ENCODE measurements at places on chromosomes 6 and 20.
A peak's percentile ranks its signal among the peaks of the same experiment; 100 is the strongest.

DNA sequence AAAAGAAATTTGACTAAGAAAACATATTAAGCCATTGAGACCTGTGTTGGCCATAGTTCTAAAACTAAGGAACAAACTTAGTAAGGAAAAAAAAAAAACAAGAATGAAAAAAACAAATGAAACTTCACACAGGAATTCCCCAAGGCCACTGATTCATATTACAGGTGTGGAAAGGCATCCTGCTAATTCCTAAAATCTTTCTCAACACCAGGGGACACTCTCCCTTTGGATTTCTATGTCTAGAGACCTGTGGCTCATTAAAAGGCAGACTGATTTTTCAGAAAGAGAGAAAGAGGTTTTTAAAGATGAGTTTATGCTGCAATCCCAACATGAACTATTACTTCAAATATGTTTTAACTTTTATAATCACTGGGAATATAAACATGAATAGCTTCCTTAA, at the start of gene OR12D1:
Gene OR12D1 (plus strand): TSS at position 341 of the 400 bp plus-strand sequence.
- DNase-seq: no peak

- no peak for DNase-seq
Measured at GRCh38 chr6:111631018-111631417, 25.3 kb upstream of the TRAF3IP2 start.

DNA sequence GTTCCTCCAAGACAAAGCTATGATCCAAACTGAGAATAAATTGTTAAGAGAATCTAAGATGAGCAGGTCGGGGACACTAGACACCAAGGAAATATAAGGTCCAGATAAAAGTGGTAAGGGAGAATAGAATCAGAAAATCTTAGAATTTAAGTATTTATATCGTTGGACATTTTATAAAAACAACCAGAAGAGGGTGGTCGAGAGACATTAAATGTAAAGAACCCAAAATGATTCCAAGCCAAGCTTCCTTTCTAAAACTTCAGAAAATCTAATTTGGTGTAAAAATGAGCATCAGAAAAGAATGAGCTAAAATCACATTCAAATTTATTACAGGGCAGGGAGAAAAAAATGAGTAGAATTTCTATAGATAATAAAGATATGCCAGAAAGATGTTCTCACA, 97.8 kb upstream of the OGFRL1 start:
- peak; percentile 57 for DNase-seq

DNA sequence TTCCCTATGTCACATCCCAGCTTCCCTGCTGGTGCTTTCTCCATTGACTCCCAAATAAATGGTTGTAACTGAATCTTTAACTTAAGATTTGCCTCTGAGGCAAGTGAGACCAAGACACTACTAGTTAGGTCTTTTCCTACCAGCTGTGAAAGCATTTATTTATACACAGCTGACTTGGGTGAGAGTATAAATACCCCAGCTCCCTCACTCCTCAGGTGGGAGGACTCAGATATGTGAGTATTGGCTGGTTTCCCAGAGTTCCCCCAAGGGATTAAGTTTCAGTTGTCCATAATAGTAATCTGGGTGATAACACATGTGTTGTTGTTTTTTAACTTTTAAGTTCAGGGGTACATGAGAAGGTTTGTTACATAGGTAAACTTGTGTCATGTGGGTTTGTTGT, 49.8 kb downstream of the CFAP61 start:
- no peak for DNase-seq

GRCh38 chr20:40100261-40100660, 588.8 kb downstream of the MAFB start:
- DNase-seq: no peak

- no peak for DNase-seq
Measured at GRCh38 chr6:111620169-111620568, 14.5 kb upstream of the TRAF3IP2 start.

GRCh38 chr6:111642463-111643158, 36.9 kb upstream of the TRAF3IP2 start:
- DNase-seq: peak; percentile 81

GRCh38 chr6:95574811-95575210, 2.5 kb upstream of the MANEA start:
- DNase-seq: no peak

DNA sequence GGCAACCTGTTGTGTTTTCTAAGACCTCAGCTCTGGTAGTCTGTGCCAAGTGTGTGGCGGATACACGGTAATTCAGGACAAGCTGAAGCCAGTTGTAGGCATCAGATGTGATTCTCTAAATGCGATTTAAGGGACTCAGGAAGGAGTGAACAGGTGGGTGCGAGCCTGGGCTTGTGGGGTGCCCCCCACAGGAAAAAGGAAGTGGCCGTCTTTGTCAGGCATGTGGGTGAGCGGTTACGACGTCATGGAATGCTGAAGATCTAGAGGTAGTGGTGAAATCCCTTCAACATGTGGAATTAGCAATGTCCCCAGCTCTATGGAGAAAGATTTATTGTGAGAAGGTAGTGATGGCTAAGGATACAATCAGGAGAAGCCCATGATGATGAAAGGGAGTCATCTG, 95.1 kb upstream of the EXOC2 start:
- no peak for DNase-seq

- DNase-seq: no peak
Measured at GRCh38 chr6:9520417-9521151, 894.3 kb downstream of the TFAP2A start.

DNA sequence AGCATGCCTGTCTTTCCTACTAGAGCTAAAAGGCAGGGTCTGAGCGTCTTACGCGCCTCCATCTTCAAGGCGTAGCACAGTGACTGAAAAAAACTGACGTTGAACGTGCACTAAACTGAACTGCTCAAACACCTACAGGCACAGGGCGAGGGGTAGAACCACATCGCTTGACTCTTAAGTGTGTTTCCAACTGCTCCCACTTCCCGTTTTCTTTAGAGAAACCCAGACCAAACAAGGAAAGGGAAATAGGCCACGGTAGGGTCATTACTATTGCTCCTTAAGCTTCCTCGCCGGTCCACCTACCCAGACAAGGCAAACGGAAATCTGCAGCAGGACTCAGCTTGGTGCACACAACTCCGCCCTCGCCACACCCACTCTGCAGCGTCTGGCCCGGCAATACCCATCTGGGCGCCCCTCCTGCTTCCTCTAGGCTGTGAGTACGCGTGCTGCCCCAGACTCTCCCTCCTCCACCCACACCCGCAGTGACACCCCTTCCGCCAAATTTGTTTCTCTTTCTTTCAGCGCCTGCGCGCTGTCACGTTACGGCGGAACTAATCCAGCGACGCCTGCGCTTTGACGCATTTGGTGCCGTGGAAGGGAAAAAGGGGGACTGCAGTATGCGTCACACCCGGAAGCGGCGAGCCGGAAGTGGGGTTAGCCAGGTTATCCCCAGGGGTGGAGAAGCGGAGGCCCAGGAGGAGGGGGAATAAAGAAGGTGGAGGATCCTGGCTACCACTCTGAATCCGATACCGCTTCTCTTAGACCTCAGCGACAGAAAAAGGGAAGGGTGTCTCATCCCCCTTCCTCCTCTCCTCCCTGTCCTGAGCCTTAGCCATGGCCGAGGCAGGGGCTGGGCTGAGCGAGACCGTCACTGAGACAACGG, at the start of gene PPP1R11:
Gene PPP1R11 (plus strand): TSS at position 622 of the 883 bp plus-strand sequence. CDS start 213 bp downstream, at position 835.
- DNase-seq: peak; percentile 100

DNA sequence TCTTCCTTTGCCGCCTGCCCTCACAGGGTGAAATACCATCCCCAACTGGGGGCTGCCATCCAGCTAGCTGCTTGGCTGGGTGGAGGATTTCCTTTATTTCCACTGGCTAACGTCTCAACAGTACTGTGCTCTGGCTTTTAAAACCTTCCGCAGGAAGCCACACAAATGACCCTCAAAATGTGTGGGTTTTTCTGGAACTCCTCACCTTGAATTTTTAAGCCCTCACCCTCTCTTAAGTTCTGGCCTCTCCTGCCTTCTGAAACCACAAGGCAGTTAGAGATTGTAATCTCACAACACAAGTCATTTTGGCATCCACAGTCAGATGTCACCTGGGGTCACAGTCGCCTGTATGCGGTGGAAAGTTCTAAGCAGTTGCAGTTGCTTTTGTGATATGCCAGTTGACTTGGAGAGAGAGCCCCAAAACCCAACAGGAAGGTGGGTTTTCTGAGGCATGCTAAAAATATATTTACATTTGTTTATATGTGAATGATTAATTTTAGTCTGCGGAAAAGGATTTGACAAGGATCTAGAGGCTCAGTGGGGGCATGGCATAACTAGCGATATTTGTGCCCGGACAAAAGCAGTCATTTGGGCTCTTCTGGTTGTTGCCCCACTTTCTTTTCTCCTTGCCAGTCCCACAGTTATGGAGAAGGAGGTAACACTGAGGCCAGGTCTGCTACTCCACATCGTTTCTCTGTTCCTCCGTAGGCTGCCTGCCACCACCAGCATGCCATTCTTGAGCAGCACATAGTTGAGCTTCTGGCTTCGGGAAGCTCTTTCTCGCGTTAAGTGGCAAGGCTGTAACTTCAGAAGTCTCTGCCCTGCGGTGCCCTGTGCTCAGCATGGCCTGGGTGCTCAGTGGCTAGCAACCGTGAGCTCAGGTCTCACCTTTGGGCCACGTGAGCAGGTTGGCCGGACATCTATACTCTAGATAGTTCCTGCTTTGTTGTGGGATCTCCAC, 335.3 kb downstream of the CD83 start:
- DNase-seq: no peak

GRCh38 chr6:144951730-144952437, 666.7 kb downstream of the UTRN start:
- no peak for DNase-seq

DNA sequence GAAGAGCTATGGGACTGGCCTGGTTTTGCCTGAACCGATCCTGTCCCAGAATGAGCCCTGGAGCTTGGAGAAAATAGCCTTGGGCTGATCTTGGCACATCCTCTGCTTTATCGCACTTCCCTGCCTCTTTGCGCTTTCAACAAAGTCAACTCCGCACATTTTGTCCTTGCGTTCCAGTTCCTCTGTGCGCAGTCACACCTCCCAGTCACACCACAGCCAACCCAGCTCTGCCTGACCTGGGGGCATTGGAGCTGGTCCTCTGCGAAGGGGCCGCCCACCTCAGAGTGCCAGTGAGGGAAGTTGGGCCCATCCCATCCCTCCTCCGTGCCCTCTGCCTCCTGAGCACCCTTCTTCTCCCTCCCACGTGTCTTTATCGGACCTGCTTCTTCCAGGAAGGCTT, 16.9 kb upstream of the UQCC2 start:
- DNase-seq: no peak

DNA sequence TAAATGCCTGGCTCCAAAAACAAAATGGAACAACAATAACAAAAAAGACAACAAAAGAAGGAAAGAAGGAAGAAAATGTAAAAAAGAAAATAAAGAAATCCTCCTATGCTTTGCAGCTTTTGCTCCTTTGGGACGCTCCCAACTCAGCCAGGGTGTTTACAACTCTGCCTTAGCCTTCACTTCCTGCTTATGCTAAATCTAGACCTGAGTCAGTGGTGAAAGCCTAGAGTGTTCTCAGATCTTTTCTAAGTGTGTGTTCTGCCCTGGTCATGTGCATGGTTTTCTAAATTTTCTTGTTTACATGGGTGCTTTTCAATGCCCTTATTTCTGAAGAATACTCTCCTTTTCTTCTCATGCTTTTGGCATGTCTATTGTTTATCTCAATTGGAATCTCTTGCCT, 19.5 kb upstream of the GRM1 start:
- no peak for DNase-seq

- no peak for DNase-seq
Measured at GRCh38 chr6:108677894-108678293, 117.2 kb downstream of the FOXO3 start.

DNA sequence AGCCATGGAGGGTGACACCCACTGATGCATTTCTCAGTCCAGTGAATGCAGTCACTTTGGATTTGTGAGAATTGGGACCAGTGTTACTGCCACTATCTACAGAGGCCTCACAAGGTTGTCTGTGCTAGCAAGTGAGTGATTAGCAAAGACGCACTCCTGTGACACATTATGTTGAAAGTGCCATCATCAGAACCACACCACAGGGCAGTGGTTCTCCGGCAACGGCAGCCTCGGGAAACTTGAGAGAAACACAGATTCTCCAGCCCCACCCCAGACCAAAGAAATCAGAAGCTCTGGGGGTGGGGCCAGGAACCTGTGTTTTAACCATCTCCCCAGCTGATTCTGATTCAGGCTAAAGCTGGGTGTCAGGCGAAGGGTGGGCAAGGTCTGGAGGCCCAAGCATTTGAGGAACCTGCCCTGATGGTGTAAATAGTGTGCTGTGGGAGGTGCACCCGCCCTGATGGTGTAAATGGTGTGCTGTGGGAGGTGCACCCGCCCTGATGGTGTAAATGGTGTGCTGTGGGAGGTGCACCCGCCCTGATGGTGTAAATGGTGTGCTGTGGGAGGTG, 39.9 kb downstream of the TMEM242 start:
- DNase-seq: no peak

- DNase-seq: no peak
Measured at GRCh38 chr6:101490857-101491256, 97.3 kb downstream of the GRIK2 start.

DNA sequence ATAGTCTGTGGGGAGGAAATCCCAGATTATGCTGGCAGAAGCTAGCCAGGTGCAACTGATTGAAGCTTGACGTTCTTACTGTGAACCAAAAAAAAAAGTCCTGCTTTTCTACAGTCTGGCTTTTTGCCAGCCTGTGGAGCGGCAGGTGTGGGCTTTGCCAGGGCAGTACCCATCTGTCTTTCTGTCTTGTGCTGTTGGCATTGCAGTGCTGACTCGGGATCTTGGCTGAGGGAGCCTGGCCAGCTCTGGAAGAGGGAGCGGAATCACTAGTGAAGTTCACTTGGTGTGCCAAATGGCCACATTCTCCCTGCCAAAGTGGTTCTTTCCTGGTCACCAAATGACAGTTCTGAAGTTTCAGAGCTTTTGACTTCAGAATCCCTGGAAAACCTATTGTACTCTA, 5.0 kb downstream of the KIF3B start:
- peak; percentile 53 for DNase-seq

- no peak for DNase-seq
Measured at GRCh38 chr6:52317211-52317610, 32.7 kb upstream of the MCM3 start.

DNA sequence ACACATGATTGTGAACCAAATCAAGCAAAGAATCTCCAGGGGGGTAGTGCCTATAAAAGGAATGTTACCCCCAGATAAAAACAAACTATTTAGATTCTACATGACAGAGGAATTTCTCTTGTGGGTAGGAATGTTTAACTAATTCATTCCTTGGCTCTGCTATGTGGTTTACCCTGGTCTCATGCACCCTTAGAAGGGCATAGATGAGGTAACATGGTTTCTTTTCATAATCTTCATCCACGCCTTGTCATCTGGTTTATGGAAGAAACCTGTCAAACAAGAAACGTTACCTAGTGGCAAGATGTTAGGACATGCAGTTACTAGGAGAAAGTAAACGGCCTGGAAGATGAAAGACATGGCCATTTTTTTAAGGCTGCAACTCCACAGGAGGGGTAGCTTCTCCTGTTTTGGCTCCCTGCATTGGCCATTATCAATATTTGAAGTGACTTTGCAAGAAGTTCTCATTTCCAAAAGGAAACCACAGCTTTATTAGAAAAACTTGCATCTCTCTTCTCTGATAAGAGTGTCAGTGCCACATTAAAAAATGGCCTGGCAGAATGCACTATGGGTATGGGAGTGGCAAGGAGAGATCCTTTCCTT, 45.5 kb downstream of the STX11 start:
- no peak for DNase-seq

DNA sequence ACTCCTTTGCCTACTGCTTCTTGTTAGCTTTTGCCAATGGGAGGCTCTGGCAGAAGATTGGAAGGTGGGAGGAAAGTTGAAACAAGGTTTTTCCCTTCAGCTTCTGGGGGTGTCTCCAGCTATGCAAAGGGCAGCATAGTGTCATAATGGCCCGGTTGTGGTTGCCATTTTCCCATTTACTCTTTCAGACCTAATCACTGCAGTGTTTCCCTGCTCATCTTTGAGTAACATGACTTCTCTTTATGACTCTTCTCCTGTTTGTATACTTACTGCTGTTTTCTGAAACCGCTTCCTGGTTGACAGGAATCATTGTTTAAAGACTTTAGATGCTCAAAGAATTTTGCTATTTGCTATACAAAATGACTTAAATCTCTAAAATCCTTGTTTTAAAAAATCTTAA, 19.9 kb downstream of the NRN1 start:
- DNase-seq: no peak

Data from pons (tissue), 1 donor.